ENCODE measurements at places on chromosomes 16 and 17.
A peak's percentile ranks its signal among the peaks of the same experiment; 100 is the strongest.

GRCh38 chr17:66941773-66942450 lies 22.6 kb upstream of the CACNG4 start:
- no peak for ATAC-seq

GRCh38 chr16:56662357-56663354 lies 4.9 kb downstream of the MT1F start:
- peak; percentile 70 for ATAC-seq

DNA sequence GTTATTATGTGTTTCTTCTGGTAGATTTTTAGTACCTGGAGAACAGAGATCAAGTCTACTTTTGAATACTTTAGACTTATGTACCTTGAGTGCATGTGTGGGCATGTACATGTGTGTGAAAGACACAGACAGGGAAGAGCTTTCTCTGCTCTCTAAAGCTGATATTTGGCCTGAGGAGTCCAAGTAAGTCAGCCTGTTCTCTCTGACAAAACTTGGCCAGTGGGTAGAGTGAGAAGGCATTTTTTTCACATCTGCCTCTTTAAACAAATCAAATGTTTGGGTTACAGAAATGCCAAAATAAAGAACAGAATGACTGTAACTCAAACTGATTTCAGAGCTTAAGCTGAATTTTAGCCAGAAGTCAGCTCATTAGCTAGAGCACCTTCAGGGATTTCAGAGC lies 309.7 kb upstream of the DYNLRB2 start:
- no peak for ATAC-seq

DNA sequence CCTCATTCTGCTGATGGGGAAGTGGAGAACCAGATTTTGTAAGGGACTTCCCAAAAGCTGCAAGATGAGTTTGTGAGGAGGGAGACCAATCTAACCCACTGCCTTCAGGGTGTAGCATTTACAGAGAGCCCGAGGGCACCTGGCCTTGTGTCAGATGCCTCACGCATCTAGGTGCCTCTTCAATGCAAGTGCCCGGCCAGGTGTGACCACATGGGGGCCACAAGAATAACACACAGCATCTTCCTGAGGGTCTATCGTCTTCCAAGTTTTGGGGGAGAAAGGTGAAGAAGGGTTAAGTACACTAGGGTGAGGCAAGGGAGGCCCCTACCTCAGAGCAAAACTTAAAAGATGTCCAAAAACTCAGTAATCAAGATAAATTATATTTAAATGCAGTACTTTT lies 401.7 kb upstream of the CDH5 start:
- no peak for ATAC-seq

GRCh38 chr16:48997081-48997615 lies 284.5 kb downstream of the CBLN1 start:
- ATAC-seq: no peak

DNA sequence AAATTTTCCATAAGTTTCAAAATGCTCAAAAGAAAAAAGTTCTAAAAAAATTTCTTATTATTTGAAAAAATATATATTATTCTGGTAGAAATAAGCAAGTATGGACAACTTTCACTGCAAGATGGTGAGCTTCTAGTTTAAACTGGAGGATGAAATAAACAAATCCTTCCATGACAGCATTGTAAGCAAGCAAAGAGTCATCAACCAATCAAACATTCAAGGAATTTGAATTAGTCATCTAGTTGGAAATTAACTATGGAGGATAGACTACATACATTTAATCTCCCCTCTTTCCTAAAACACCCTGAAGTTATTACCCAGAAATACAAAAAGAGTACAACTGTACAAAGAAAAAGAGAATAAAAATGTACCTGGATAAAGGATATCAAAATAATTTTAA lies 51.0 kb upstream of the IRX5 start:
- no peak for ATAC-seq

- peak; percentile 19 for ATAC-seq
These were observed 24.2 kb upstream of the HNF1B start for GRCh38 chr17:37769050-37769449.

DNA sequence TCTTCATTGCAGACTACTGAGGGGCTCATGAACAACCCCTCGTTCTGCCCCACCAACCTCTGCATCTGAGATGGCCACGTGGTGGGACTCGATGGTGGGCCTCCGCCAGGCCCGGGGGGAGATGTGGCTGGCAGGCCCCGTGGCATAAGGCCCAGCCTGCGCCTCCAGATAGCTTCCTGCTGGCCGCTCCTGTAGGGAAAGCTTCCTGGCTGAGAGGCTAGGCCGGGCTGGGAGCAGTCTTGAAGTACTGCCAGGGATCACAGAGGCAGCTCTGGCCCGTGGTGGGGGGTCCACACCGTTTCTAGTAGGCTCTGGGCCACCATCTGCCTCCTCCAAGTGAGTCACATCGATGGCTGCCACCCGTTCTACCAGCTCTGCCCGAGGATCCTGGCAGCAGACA lies 7.6 kb downstream of the CAMKK1 start:
- no peak for ATAC-seq

GRCh38 chr16:8622315-8622656 lies 788 bp downstream of the METTL22 start:
- ATAC-seq: no peak

DNA sequence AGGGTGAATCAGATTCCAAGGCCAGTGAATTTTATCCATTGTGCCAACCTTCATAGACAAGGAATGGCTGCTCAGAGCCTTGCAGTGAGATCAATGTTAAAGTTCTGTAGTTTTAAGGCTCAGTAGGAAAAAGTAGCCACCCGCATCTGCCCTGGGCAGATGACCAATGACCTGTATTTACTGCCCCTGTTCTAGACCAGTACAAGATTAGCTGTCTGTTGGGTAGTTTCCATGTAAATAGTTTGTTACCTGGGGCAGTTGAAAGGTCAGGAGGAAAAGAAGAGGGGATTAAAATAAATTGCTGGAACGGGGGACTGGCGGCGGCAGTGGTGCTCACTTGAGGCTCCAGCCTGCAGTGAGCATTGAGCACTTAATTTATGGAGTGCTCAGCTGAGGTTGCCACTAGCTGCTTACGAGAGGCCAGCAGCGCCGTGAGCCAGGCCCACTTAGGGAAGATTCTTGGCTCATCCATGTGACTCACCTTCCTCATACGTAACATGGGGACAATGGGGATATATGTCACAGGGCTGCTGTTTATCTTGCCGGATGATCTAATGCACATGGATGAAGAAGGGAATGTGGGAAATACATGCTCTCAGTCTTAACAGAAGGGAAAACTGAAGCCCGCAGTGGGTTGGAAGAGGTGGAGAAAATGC lies 10.7 kb upstream of the NOS2 start:
- ATAC-seq: no peak

GRCh38 chr17:2157081-2157480 lies 102.2 kb downstream of the HIC1 start:
- no peak for ATAC-seq

All from activated T-helper 17 cell treated with anti-CD3 and anti-CD28 coated beads, Interleukin-2, amount 50 U/mL, for 72 hours (primary cell).